BJ (cell line): ENCODE measurements at places on chromosomes 5 and 9.

DNA sequence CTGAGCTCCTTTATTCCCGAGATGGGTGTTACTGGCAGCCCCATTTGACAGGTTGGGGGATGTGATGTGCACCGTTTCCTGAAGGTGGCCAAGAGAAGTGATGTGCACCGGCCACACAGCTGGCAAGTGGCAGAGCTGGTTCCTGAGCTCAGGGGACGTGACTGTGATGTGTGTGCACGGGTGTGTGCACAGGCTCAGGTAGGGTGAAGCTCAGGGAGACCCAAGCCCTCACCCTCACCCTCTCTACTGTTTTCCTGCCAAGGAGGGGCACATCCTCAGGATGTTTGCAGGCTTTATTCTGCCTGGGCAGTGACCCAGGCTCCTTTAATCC is 56.6 kb downstream of the WWC1 start:
- no peak for DNase-seq

DNA sequence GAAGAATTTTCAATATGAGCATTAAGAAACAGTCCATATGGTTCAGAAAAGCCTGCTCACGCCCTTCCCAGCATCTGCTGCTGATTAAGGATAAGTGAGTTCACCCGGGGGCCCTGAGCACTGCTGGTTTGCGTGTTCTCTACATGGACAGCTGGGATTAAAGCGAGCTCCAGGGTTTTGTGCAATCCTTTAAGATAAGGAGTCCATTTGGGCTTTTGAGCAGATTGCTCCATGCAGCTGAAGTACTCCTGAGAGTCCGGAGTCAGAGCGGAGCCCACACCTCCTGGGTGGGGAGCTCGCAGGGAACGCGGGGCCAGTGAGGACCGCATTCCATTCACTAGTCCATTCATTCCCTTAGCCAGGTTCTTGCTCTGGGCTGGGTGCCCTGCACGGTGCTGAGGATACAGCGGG is 149.3 kb upstream of the COL5A1 start:
- peak; percentile 86 for DNase-seq

DNA sequence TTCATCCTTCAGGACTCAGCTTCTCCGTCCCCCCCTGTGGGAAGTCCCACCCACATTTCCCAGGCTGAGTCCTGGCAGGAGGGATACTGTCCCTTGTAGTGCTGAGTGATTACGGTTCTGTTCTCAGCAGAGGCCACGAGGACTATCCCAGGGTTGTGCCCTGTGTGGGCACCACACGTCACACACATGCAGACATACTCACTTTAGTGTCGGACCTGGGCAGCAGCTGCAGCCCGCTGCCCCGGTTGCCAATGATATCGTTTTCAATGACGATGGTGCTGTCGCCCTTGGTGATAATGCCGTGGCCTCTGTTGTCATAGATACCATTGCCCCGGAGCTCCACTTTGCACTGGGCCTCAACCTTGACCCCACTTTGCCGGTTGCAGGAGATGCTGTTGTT is 32.2 kb downstream of the POLR1E start:
- no peak for DNase-seq

- no peak for DNase-seq
Measured at GRCh38 chr9:82923092-82923911, 139.6 kb downstream of the RASEF start.

- no peak for DNase-seq
Measured at GRCh38 chr5:17123010-17123409, 94.4 kb upstream of the BASP1 start.

GRCh38 chr5:33801292-33801691 is 90.5 kb downstream of the ADAMTS12 start:
- no peak for DNase-seq

DNA sequence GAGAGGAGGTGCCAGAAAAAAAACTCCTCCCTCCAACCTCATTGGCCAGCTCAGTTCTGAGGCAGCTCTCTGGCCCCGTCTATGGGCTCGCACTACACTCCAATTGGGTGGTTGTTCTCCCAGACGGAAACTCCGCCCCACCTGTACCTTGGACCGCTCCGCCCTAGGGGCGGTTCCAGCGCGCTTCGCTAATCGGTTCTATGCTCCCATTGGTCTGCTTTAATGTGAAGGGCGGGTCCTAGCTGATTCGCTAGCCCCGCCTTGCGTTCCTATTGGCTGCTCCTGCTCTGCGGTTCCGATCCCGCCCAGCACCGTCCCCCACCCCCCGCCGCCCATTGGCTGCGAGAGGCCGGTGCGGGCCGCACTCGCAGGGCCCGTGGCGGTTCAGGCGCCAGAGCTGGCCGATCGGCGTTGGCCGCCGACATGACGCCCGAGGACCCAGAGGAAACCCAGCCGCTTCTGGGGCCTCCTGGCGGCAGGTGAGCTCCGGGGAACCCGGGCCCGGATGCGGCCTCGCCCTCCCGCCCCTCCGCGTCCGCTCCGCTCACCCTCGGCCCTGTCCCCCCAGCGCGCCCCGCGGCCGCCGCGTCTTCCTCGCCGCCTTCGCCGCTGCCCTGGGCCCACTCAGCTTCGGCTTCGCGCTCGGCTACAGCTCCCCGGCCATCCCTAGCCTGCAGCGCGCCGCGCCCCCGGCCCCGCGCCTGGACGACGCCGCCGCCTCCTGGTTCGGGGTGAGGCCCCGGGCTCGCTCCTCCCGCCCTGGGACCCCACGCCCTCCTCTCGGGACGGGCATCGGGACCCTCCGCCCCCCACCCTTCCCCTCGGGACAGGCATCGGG is at the start of gene SLC2A8:
Gene SLC2A8, plus strand, starts transcription at position 362 of the 838 bp plus-strand sequence. Its CDS starts 62 bp downstream, at position 424.
- DNase-seq: peak; percentile 98

DNA sequence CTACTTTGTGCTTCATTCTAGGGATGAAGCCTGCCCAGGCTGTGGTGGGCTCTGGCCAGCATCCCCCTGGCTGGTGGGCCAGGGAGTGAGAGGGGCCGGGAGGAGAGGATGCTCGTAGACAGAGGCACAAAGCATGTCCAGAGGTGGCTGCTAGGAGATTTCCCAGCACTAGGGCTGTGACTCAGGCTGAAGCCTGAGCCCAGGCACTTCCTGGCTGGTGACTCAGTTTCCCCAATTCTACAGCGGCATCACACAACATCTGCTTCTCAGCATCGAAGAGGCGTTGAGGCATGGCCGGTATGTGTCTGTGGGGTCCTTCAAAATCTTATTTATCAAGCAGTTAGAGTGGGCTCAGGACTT is 55.6 kb downstream of the DUSP1 start:
- no peak for DNase-seq

GRCh38 chr9:9790216-9790872 is 822.5 kb downstream of the PTPRD start:
- no peak for DNase-seq

- no peak for DNase-seq
Measured at GRCh38 chr9:5110867-5111681, 74.4 kb downstream of the INSL6 start.

- DNase-seq: no peak
Measured at GRCh38 chr9:5799314-5799713, 33.6 kb downstream of the ERMP1 start.

DNA sequence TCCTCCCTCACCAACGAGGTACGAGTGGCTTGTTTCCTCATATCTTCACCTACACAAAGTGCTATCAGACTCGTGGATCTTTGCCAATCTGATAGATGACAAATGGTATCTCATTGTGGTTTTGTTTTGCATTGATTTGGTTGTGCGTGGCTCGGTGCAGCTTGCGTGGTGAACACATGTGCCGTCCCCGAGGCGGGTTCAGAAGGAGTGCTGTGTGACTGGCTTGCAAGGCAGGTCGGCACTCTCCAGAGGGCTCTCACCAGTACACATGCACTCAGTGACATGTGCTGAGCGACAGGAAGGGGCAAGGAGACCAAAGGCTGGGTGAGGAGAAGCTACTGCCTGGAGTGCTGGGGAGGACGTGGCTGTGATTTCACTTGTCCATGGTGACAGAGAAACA is 95.3 kb upstream of the PITX1 start:
- no peak for DNase-seq
